ENCODE measurements at places on chromosomes 4 and X. TPM values are rescaled to one million over a fixed set of nuclear protein-coding genes. Genes with fewer than 3 reads are reported as not detected.

Gene HTN1
- total RNA-seq = not detected

Gene CLDN22
- not detected for total RNA-seq

Gene SOWAHB
- under 0.01 TPM for total RNA-seq

Gene SSX2B
- not detected for total RNA-seq

Gene SRPK3
- 0.56 TPM for total RNA-seq

Gene GJB1
- total RNA-seq = not detected

Gene SFRP2
- total RNA-seq = not detected

Gene CNKSR2
- 2.9 TPM for total RNA-seq

Gene GPRASP2
- 17.8 TPM for total RNA-seq

Gene ADGRG2
- not detected for total RNA-seq

Gene GPC3
- total RNA-seq = under 0.01 TPM

Gene GAGE12F
- total RNA-seq = not detected

Gene RPS6KA3
- 55.8 TPM for total RNA-seq

Gene COL4A6
- total RNA-seq = 4.4 TPM

Gene ADGRL3
- 3.0 TPM for total RNA-seq

Gene SSX1
- not detected for total RNA-seq

Gene SH3D19
- 47.7 TPM for total RNA-seq

Gene RAB40AL
- total RNA-seq = 0.26 TPM

Gene MAGEA2
- total RNA-seq = not detected

Gene SLC6A14
- not detected for total RNA-seq

Gene CLDN2
- total RNA-seq = not detected

Gene FGB
- total RNA-seq = not detected

Gene NAP1L3
- total RNA-seq = 18.6 TPM

Gene CHRDL1
- total RNA-seq = not detected

Gene CRMP1
- total RNA-seq = 0.06 TPM

Gene RXFP1
- 23.9 TPM for total RNA-seq

Gene BLTP1
- 81.8 TPM for total RNA-seq

Gene TBC1D8B
- total RNA-seq = 11.3 TPM

Gene PF4V1
- total RNA-seq = not detected

Gene EREG
- 0.13 TPM for total RNA-seq

Gene COX7B2
- total RNA-seq = not detected

Gene IBSP
- total RNA-seq = not detected

Gene DNAAF6
- total RNA-seq = not detected

Gene EXOC1
- total RNA-seq = 55.9 TPM

Gene MAP7D3
- 19.8 TPM for total RNA-seq

Gene VCX3A
- total RNA-seq = not detected

Gene RTL9
- total RNA-seq = 0.06 TPM

Gene UGT2B17
- not detected for total RNA-seq

Gene FAM184B
- not detected for total RNA-seq

Measured in aortic smooth muscle cell (primary cell).